A549 treated with AZD2906 at 1 μM for 4 hours (cell line): ENCODE measurements at places on chromosomes 2 and 18. TPM values are rescaled to one million over a fixed set of nuclear protein-coding genes. Genes with fewer than 3 reads are reported as not detected.

Gene IL36RN
- total RNA-seq = 0.02 to 0.11 TPM (median 0.02 TPM) in 3 of 5 replicates, not detected in the others

Gene SCN2A
- 0.03 TPM in 1 of 5 replicates, not detected in the others for total RNA-seq

Gene CRYBA2
- 0.10 to 0.25 TPM in 2 of 5 replicates, not detected in the others for total RNA-seq

Gene SP5
- total RNA-seq = 0.02 to 0.23 TPM (median 0.07 TPM) in 3 of 5 replicates, not detected in the others

Gene GLI2
- total RNA-seq = 16.8 to 26.9 TPM (median 22.1 TPM) in 5 replicates

Gene SP100
- 26.2 to 31.4 TPM (median 27.1 TPM) in 5 replicates for total RNA-seq

Gene GKN2
- 1.9 to 3.2 TPM (median 2.5 TPM) in 5 replicates for total RNA-seq

Gene UGT1A4
- total RNA-seq = 0.06 to 0.11 TPM (median 0.06 TPM) in 3 of 5 replicates, not detected in the others

Gene ALPG
- total RNA-seq = 0.33 to 0.55 TPM (median 0.50 TPM) in 5 replicates

Gene MYCN
- 0.03 TPM in 3 of 5 replicates, not detected in the others for total RNA-seq
